ENCODE measurements at places on chromosomes 11 and 22.

- no peak for DNase-seq
Measured at GRCh38 chr11:67002921-67003411, 20.0 kb upstream of the SYT12 start.

GRCh38 chr11:68521969-68522652 is 61.6 kb downstream of the PPP6R3 start:
- no peak for DNase-seq

GRCh38 chr11:83922318-83922717 is 636.2 kb upstream of the CCDC90B start:
- no peak for DNase-seq

DNA sequence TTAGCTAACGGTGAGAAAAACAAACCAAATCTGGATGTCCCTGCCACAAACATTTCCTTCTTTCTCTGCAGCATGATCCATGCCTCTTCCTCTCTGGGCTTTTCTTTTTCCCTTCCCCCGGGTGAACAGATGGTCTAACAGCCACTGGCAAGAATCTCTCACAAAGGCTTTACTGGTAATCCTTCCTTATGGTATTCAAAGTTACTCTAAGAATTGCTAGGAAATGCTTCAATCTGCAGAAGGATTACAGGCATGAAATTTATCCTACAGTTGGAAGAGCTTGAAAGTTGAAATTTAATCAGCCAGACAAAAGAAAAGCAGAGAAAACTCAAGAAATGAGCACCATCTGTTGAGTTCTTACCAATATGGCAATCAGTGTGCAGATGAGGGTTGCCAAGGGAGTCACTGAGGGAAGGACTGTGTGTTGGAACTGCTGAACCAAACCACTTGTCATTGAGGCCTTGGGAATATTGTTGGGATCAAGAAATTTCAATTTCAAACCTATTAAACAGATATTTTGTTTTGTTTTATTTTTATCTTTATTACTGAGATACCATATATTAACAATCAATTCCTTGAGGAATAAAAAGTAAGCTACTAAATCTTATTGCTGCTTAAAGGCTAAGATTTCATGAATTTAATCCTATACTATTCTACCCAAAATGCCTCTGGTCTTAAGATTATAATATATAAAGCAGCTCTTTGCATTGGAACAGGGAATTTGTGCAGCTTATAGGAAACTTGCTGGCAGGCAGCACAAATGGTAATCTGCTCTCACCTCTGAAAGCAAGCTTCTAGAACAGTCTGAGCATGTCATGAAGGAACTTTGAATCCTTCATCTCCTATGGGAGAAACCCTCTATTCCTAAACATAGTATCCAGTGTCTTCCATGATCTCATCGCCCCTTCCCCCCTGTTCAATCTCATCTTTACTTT is 29.7 kb upstream of the NDUFC2 start:
- DNase-seq: no peak

- no peak for DNase-seq
Measured at GRCh38 chr11:110184456-110184855, 91.3 kb downstream of the ZC3H12C start.

DNA sequence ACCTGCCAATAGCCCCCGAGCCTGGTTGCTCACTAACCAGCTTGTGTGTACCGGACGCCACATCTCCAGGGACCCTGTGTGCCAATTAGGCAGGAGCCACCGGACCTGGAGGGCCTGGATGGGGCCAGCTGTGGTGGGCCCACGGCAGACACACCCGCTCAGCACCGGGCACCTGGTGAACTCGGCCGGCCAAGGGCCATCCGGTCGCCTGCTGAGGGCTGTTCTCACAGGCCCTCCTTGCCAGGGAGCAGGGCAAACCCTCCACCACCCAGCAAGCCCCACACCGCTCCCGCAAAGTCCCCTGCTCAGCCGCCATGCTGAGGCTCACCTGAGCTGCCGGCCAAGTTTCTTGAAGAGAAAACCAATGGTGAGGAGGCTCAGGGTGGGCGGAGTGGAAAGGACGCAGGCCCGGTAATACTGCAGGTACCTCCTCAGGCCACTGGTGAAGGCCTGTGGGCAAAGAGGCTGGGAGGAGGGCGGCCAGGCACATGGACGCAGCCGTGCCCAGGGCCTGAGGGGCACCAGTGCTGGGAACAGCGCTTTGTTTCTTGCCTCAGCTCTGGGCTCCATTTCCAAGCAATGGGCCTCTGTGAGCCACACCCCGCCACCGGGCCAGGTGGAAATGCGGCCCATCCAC is 17.1 kb downstream of the TUBGCP6 start:
- no peak for DNase-seq

- DNase-seq: no peak
Measured at GRCh38 chr11:119175493-119176077, 7.1 kb downstream of the NLRX1 start.

DNA sequence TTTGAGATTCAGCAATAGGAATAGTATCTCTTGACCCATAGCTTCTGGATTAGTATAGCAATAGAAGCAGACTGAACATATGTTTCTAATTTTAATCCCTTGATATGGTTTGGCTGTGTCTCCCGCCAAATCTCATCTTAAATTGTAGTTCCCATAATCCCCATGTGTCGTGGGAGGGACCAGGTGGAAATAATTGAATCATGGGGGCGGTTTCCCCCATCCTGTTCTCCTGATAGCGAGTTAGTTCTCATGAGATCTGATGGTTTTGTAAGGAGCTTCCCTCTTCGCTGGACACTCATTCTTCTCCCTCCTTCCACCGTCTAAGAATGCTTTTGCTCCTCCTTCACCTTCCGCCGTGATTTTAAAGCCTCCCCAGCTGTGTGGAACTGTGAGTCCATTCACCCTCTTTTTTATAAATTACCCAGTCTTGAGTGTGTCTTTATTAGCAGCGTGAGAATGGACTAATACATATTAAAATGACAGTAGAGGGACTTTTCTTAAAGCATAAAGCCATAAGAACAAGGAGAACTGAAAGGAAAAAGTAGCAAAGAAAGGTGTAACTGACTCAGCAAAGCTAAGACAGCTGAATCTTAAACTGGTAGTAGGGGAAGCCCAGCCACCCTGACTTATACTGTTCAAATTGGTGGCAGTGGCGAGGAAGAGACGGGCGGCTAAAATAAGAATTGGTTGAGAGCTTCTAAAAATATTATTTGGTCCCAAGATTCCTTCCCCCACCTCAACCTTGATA is 20.3 kb upstream of the SLN start:
- DNase-seq: no peak

GRCh38 chr22:37684803-37685615 is 1.1 kb upstream of the NOL12 start:
- no peak for DNase-seq

DNA sequence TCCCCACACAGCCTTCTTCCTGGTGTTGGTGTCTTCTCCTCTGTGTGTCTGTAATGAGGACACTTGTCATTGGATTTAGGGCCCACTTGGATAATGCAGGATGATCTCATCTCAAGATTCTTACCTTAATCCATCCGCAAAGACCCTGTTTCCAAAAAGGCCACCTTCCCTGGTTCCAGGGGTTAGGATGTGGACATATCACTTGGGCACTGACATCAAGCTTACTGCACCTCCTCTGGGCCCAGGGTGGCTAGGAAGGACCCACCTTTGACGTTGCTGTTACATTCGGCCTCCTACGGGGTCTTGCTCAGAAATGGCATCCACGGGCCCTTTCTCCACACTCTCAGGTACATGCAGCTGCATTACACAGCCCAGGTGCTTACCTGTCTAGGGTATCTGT is 535.9 kb downstream of the BRD1 start:
- no peak for DNase-seq

DNA sequence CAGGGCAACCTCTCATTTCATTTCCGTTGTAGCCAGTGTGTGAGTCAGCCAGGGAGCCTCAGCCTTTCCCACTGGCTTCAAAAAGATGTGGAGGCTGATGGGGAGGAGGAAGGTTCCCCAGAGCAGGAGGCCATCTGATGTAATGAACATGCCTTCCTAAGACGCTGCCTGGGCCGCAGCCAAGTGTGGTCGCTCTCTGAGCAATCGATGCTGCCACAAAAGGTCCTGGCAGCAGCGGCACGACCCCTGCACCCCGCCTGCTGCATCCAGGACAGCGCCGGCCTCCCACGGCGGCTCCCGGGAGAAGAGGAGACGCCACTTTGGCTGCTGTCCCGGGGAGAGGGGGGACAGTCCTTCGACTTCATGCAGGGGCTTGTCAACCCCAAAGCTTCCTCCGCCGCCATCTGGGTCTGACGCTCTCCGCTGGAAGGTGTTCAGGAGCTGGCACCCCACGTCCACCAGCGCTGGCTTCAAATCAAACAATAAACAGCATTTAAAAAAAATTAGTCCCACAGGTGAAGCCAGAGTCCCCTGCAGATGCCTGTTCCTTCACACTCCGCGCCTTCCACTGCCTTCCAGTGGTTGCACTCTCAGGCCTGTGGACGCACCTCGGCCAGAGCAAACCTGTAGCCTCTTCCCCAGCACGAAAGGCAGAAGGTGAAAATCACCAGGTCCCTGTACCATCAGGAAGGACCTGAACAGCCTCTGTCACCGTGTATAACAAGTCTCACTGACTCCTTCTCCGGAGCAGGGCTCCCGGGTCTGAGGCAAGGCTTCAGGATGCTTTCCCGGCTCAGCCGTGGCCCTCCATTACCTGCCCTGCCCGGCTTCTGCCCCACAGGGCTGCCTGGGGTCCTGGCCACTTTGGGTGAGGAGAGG is 930.7 kb downstream of the BRD1 start:
- DNase-seq: no peak

DNA sequence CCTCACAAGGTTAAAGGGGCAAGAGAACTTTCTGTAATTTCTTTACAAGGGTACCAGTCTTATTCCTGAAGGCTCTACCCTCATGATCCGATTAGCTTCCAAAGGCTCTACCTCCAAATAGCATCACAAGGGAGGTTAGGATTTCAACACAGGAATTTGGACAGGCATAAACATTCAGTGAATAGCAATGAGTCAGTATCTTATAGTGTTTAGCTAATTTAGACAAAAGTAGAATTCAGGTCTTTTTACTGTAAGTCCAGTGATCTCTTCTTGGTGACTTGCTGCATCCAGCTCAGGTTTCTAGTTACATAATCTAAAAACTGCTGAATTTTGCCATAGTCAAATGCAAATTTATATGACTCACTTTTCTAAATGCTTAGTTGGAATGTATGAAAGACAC is 1995.6 kb upstream of the RAG2 start:
- no peak for DNase-seq

- DNase-seq: no peak
Measured at GRCh38 chr22:35608088-35608487, 9.0 kb downstream of the MB start.

DNA sequence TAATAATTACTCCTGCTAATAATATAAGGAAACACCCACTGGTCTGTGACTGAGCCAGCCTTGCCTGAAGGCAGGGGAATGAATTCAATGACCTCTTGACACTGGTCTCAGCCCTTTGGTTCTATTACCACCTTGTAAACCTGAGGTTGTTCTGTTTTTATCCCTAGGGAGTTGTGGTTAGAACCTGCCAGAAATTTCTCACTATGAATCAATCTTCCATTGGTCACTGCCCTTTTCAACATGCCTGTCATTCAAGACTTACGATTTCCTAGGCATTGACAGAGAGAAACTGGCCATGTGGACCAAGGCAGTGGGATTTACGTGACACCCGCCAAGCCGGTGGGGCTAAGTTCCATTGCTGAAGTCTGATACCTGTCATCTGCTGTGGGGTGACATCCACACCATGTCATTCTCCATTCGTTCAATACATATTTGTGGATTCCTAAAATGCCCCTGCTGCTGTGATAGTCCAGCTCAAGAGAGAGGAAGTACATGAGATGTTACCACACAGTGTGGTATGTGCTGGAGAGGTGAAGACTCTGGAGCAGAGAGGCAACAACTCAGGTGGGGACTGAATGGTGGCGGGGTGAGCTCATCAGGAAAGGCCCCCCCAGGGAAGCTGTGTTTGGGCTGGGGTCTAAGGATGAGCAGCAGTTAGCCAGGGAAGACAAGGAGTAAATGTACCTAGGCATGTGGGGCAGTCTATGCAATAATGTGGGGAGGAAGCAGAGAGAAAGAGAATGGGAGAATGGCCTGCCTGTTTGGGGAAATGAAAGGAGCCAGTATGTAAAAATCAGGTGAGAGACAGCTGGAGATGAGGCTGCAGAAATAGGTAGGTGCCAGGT is 15.2 kb upstream of the EHF start:
- no peak for DNase-seq

DNA sequence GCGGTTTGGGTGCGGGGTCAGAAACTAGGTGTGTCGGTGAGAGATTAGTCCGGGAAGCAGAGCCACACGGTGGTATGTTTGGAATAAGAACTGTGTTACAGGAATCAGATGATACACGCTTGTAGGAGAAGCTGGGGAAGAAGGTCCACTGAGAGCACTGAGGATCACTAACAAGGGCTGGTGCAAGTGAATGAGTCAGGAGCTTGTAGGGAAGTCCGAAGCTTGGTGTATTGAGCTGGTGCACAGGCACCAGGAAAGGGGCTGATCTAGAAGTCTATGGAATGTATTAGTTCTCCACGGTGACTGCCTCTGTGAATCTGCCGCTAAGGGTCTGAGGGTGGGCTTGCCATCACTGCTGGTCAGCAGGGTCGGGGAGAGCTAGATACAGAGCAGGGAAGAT is 18.8 kb upstream of the GRK3 start:
- no peak for DNase-seq

- no peak for DNase-seq
Measured at GRCh38 chr11:101907815-101908214, 7.0 kb upstream of the CEP126 start.
